Mammary epithelial cell (primary cell): ENCODE measurements at places on chromosomes 5 and 9. TPM values are rescaled to one million over a fixed set of nuclear protein-coding genes. Genes with fewer than 3 reads are reported as not detected.

C9orf153 gene
- 0.33 TPM for total RNA-seq

PCDHGA4 gene
- 4.3 TPM for total RNA-seq

IRX2 gene
- 69.0 TPM for total RNA-seq

SLC46A2 gene
- total RNA-seq, result not detected in 2 replicates

TXNDC8 gene
- not detected for total RNA-seq

SLCO6A1 gene
- total RNA-seq, result not detected

RMRP gene
- total RNA-seq, result 13,112 and 16,267 TPM in 2 replicates

SSBP2 gene
- total RNA-seq, result 19.0 and 24.8 TPM in 2 replicates

- no peak for DNase-seq
Measured at GRCh38 chr5:64814073-64814472, 45.3 kb downstream of the CWC27 start.

- no peak for DNase-seq
Measured at GRCh38 chr9:131534721-131535237, 3.7 kb upstream of the UCK1 start.

DNA sequence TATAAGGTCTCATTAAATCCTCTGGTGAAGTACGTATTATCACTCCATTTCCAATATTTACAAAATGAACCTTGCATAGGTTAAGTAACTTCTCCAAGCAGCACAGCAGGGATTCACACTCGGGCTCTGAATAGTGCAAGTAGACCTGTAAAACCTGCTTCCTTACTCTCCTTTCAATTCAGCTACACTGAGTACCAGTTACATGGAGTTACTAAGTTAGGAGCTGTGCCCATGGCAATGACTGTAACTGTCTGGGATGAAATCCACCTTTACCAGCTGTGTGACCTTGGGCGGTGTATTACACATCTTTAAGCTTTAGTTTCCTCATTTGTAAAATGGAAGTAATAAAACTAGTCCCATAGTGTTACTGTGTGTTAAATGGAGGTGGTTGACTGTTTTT lies 15.9 kb upstream of the MOB3B start:
- DNase-seq, result no peak

- DNase-seq, result no peak
Measured at GRCh38 chr9:35829764-35830096, 702 bp downstream of the TMEM8B start.

- no peak for DNase-seq
Measured at GRCh38 chr5:52895075-52895474, 94.1 kb upstream of the ITGA2 start.

- no peak for DNase-seq
Measured at GRCh38 chr5:14444161-14444560, 137.4 kb upstream of the OTULINL start.

DNA sequence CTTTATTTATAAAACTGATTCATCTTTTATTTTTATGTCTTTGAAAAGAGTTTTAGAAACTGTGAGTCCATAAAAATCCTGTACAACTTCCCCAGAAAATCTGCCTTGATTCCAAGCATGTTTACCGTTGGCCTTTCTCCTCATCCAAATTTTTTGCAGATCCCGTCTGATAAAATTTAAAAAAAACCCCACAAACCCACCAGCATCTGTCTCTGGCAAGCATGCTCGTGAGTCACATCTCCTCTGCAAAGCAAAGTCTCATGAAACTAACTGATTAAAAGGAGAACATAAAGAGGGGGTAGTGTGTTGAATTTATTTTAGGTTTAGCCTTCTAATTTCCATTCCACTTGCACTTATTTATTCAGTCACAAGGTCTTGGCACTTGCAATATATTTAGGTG lies 109.4 kb downstream of the MAT2B start:
- no peak for DNase-seq

DNA sequence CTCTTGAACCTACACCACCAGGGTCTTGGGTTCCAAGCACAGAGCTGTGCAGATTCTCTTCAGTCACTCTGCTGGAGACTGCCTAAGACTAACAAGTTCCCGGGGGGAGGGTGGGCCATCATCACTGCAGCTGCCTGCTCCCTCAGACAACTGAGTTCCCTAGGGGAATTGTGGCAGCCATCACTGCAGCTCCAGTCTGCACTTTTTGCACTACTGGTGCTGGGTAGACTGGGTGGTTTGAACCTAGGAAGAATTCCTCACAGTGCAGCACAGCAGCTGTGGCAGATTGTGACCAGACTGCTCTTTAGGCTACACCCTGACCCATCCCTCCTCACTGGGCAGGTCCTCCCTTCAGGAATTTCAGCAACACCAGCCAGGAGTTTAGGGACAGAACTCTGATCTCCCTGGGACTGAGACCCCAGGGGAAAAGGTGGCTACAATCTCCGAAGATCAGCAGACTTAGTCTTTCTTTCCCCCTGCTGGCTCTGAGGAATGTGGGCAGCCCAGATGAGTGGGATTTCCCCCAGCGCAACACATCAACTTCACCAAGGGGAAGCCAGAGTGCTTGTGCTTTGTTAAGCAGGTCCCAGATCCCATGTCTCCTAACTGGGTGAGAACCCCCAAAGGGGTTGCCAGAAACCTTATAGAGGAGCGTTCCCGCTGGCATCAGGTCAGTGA lies 30.9 kb upstream of the RGMB start:
- no peak for DNase-seq

DNA sequence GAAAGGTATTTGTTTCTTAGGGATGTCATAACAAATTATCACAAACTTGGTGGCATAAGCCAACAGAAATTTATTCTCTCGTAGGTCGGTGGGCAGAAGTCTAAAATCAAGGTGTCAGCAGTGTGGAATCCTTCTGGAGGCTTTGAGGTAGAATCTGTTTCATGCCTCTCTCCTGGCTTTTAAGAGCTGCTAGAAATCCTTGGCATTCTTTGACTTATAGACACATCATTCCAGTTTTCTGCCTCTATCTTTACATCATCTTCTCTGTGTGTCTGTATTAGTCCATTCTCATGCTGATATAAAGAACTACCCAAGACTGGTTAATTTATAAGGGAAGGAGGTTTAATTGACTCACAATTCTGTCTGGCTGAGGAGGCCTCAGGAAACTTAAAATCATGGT lies 488.1 kb upstream of the PAPPA start:
- DNase-seq, result no peak

- no peak for DNase-seq
Measured at GRCh38 chr5:170357955-170358444, 31.2 kb downstream of the KCNMB1 start.

DNA sequence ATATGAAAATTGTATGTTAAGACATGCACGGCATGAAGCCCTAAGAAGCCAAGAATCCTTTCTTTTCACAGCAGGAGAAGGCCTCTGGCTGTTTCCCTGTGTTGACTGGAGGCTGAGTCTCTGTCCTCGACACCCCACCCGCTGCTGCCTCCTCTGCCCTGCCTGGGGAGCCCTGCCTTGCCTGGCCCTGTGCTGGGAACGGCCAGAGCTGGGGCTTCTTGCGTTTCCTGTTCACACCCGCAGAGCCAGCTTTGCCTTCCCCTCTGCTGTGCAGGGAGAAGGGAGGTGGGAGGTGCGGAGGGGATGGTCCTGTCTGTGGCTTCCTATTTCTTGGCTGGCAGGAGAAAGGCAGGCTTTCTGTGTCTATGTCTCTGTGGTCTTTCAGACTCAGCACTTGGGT lies 6.9 kb upstream of the GMCL2 start:
- no peak for DNase-seq

DNA sequence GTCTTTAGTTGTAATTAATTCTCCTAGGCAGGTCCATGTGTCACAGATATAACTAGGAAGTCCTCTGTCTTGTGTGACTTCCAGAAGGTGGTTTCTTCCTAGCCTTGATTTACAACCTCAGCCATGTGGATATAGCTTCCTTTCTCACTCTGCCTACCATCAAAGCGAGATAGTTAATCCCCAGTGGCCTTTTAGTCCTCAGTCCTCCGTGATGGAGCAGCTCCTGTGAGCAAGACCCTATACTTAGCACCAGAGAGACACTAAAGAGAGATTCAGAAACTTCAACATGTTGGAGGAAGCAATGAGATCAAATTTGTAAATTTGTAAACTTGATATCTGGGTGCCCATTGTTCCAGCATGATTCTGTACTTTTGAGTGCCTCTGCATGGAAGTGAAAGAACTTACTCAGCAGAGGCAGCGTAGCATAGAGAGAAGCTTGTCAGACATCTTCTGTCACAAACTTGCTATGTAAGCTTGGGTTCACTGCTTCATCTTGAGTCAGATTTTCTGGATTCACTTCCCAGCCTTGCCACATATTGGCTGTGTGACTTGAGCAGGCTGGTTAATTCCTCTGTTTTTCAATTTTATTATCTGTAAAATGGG lies 170.2 kb upstream of the NR3C1 start:
- DNase-seq, result no peak

- no peak for DNase-seq
Measured at GRCh38 chr9:129568560-129569501, 52.1 kb downstream of the C9orf50 start.

DNA sequence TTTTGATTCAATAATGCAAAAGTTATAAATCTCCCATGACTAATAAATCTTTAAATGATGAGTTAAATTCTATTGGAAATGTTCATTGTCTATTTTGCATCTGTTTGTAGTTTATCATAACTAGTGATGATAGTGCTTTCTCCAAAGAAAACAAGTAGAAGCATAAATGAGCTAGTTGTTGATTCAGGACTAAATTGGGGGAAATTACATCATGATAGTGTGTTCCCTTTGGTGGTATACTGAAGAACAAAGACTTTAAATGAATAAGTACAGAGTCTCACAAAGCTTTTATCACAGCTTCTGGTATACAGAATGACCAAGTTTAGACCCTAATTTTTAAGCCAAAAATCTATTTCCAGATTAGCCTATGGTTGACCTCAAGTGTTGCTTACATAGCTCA lies 173.8 kb downstream of the MCTP1 start:
- DNase-seq, result no peak

- DNase-seq, result no peak
Measured at GRCh38 chr5:31551878-31552277, 19.8 kb downstream of the C5orf22 start.

- no peak for DNase-seq
Measured at GRCh38 chr5:140327589-140327988, 18.8 kb downstream of the HBEGF start.

DNA sequence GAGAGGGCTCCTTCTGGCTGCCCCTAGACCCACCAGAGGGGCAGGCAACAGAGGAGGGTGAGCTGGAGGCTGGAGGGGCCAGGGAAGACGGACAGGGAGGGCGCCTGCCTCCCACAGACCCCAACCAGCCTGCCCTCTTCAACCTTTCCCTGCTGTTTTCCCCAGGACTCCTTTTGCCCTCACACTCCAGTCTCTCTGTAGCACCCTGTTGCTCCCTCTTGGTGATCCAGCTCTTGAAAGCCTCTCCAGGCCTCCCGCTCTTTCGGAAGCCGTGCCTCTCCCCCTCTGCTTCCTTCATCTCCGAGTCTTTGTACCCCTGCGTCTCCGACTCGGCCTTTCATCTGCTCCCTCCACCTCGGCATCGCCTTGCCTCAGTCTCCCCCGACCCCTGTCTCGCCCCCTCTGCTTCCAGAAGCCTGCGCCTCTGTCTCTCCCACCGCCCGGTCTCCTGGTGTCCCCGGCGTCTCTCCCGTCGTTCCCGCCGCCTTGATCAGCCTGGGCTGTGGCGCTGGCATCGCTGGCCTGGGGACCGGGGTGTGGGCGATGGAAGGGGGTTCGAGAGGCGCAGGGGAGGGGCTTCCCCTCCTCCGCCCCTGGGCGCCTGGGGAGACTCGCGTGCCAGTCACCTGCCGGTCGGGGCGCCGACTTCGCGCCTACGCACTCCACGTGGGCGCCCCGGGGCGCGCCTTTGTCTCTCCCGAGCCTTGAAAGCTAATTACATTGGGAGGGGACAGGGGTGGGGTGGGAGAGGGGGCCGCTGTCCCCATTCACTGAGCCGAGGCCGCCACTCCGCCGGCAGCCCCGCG lies 5.3 kb upstream of the PRDM12 start:
- no peak for DNase-seq

DNA sequence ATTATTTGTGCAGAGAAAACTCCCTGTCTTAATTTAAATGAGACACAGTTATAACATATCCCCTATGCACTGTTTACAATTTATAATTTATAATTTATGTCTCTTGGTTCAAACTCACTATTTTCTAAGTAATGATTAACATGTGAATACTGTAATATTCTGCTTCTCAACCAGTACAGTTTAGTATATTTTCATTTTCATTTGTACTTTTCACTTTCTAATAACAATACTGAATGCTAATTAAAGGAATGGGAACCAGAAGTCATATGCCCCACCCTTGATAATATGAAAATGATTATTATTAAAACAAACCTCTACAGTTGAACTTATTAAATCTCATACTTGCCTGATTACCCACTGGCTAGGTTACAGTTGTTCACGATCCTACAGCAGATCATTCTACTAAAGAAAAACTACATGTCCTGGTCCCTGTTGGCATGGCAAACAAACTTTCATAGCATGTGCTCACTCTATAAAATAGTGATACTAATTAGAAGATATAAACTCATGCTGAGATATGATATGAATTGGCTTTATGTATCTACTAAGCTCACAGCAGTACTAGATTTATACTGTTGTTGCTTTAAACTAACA lies 66.4 kb downstream of the POU5F2 start:
- no peak for DNase-seq

GRCh38 chr9:37565661-37566618 lies 10.2 kb downstream of the FBXO10 start:
- no peak for DNase-seq

- no peak for DNase-seq
Measured at GRCh38 chr5:133241179-133242092, 189.6 kb downstream of the HSPA4 start.
